SJSA1 (cell line): ENCODE measurements at places on chromosomes 6 and 20.

DNA sequence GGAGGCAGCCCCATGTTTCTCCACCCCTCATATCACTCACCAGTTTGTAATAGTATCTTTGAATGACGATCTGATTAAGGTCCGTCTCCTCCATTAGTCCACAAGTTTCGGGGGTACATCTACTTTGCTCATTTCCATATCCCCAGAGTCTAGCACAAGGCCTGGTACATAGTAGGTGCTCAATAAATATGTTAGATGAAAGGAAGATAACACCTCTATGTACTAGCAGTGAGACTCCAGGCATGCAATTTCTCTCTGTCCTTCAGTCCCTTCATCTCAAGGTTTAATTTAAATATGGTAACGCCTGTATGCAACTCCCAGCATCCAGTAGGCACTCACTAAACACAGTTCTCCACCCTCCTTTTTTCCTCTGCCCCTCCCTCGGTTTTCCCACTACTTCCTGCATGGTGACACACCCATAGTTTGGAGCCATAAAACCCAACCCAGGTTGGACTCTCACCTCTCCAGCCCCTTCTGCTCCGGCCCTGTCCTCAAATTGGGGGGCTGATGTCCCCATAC, 461 bp upstream of the HNF4A start:
- no peak for DNase-seq

- no peak for DNase-seq
Observed at GRCh38 chr6:156464100-156464878, 312.9 kb upstream of the ARID1B start.

DNA sequence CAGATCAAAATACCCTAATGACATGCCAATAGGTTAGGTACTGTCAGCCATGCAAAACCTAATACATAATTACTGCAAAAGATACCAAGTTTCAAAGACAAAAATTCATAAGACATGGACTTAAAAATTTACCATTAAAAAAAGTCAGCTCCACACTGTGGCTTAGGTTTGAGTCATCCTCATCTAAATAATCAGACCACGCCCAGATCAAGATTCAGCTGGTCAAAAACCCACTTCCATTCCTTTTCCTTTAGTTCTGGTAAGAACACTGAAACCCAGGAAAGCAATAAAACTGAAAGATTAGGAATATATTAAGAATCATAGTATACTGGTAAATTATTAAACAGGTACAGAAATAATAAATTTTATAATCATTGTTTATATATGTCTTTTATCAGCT, 81.0 kb upstream of the ASF1A start:
- no peak for DNase-seq

GRCh38 chr6:108667993-108668392, 107.3 kb downstream of the FOXO3 start:
- no peak for DNase-seq

DNA sequence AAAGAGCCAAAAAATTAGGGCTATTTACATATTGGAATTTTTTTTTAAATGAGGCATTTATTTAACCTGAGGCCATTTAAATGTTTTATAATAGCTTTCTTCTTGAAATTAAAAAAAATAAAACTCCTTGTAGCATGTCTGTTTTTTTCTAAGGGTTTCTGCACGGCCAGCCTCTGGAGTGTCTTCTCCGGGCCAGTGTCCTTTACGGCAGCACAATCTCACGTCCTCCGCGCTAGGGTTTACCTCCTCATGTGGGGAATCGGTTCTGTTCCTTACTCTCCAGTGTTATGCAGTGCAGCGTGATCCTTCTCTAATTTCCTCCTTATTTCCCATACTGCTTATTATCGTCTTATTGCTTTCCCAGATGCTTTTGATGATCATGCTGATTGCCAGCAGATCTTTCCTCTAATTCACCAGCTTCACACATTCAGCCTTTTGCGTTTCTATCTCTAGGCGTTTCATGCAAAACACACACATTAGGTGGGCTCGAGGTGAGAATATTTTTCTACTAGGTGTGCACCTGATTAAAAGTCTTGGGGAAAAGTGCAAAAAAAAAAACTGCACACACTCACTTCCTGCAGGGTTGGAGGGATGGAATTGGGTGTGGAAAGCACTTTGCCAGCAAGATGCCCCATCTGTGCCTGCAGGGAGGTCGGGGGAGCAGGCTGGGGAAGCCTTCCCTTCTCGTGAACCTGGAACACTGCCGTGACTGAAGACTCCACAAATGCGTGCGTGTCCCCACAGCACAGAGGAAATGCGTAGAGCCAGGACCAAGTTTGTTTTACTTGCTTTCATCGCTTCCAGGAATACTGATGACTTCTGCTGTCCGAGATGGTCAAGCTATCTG, 56.1 kb downstream of the PSMG4 start:
- no peak for DNase-seq

GRCh38 chr6:44481760-44482159, 94.3 kb downstream of the CDC5L start:
- DNase-seq = no peak

GRCh38 chr20:35305682-35306556, 13.7 kb upstream of the FAM83C start:
- DNase-seq = peak; percentile 97

DNA sequence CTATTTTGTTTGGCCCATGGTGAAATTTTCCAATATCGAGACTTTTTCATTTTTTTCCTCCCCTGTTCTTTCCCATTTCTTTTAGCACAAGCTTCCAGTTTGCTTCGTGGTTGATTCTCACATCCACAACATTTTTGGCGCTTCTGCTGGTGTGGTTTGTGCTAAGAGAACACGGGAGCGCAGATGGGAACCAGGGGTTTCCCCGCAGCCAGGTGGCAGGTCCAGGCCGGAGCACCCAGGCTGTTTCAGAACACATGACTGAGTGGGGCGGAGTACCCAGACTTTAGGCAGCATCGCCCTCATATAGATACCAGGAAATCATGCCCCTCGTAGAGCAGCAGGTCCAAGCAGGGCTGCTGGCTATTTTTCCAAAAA, 58.0 kb downstream of the SYTL3 start:
- no peak for DNase-seq

DNA sequence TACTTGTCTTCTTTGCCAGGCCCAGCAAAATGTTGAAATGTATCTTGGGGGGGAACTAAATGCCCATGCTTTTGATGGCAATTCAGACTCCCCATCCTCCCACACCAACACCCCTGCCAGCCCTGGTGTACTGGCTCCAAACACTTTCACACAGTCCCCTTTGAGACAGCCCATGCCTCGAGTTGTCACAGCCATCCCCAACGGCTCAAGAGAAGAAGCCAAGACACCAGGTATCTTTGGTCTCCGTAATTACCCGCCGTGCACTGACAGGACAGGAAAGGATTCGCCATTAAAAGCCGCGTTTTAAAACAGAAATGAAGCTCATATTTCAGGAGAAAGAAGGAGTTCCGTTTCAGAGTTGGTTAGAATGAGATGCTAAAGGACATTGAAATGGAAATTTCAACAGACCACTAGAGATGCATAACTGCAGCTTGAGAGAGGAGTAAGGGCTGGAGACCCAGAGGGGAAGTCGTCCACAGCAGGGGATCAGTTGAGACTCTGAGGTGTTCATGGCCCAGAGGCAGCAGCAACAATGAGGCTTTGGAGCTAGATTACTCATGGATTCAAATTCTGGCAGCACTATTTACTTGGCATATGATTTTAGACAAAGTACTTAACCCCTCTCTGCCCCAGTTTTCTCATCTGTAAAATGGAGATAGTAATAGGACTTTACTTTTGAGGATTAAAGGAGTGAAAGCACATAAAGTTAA, 63.5 kb upstream of the ADGRF1 start:
- no peak for DNase-seq

DNA sequence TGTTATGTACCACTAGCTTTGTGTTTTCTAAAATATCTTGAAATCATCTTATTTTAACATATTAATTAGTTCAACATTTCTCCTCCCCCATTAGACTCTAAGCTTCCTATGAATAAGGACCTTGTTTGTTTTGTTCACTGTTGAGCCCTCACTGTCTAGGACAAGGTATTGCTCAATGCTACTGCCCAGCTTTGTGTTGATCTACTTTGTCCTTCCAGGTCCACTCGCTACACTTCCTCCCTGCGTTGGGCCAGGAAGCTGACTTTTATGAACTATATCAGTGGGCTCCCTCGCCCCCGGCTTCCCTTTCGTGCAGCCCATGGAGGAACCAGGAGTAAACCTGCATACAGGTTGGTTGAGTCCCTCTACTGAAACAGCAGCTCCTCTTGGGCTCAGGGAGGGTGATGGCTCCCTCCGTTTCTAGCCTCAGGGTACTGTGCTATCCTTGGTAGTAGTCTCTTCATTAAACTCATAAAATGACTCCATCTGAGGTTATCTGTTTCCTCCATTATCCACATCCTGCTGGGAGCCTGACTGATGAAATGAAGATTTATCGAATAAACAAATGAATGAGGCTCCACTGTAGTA, 272.5 kb downstream of the CLIC5 start:
- no peak for DNase-seq

- no peak for DNase-seq
Observed at GRCh38 chr20:6295127-6295866, 172.5 kb upstream of the FERMT1 start.

DNA sequence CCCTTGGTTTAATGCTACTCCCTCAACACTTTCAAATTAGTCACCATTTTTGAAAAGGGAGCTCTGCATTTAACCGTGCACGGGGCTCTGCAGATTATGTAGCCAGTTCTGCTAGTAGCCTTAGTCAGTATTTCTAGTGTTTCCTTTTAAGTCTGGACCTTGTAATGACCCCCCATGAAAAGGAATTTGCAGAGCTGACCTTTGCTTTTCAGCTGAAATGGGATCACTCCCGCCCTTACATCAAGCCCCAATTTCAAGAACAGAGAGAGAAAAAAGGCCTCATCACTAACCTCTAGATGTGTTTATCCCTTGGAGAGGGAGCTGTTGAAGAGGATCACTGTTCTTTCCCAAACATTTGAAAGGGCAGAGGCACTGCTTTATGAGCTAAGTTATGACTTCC, 490.7 kb upstream of the BTBD3 start:
- no peak for DNase-seq

- no peak for DNase-seq
Observed at GRCh38 chr6:22765015-22765414, 195.6 kb downstream of the HDGFL1 start.

DNA sequence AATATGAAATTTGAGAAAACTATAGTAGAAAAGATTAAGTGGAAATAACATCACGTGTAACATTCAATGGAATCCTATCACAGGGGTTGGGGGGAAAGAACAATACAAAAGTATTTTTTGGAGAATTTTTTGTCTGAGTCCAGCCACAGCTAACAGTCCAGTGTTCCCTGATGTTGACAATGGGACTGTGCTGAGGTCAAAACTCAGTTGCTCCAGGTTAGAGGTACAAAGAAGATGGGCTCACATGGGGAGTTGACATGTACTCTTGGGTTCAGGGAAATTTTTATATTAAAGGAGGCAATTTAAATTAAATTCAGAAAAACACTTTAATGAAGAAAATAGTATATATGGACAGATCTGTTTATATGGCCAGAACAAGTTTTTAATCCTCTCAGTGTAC, 995 bp downstream of the MYCT1 start:
- no peak for DNase-seq

DNA sequence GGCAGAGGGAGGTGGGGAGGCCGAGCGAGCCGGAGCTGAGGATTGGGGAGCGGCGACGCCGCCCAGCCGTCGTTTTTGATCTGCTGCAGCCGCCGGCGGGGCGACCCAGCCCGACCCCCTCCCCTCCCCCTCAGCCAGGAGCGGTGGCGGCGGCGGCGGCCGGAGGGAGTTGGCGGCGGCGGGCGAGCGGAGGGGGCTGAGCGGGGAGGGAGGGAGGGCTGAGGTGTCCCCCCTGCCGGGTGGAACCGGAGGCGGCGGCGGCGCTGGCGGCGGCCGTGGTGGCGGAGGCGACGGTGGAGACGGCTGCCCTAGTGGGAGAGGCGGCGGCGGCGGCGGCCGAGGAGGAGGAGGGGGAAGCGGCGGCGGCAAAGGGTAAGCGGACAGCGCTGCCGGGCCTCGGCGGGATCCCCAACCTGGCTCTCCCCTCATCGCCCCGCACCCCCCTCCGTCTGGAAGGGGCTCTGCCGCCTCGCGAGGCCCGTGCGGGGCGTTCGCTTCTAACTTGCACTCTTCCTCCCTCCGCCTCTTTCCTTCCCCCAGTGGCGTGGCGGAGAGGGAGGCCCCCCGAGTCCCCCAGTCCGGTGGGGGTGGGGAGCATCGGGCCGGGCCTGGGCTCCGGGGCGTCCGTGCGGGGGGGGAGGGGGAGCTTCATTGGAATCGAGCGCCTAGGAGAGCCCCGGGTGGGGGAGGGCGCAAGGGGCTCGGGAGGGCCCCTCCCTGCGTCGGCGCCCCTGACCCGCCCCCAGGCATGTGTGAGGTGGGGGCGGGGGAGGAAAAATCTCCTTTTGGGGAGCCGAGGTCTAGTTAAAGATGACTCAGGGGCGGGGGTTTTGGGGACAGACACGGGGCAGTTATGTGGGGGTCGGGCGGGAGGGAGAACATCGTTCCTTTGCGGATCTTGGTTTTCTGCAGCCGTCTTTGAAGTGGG, at the start of gene TAB2:
TSS of gene TAB2 (plus strand) at position 69 of the 928 bp plus-strand sequence. CDS start 52,286 bp downstream, outside the sequence.
- peak; percentile 57 for DNase-seq

GRCh38 chr20:59940956-59941294, 736 bp downstream of the FAM217B start:
- no peak for DNase-seq

DNA sequence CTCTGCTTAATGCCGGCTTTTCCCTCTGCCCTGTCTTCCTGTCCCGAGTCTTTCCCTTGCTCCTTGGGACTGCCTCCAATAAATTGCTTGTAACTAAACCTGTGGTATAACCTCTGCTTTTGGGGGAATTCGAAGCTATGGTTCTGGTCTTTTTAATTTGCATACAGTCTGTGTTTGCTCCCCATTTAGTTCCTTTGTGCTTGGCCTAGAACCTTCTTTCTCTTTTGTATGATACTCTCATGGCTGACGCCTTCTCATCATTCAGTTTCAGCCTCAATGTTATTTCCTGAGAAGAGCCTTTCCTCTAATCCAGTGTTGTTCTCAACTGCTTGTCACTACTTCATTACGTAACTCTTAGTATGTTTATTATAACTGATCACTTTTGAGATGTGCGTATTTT, 248.0 kb downstream of the PHF3 start:
- DNase-seq = no peak

DNA sequence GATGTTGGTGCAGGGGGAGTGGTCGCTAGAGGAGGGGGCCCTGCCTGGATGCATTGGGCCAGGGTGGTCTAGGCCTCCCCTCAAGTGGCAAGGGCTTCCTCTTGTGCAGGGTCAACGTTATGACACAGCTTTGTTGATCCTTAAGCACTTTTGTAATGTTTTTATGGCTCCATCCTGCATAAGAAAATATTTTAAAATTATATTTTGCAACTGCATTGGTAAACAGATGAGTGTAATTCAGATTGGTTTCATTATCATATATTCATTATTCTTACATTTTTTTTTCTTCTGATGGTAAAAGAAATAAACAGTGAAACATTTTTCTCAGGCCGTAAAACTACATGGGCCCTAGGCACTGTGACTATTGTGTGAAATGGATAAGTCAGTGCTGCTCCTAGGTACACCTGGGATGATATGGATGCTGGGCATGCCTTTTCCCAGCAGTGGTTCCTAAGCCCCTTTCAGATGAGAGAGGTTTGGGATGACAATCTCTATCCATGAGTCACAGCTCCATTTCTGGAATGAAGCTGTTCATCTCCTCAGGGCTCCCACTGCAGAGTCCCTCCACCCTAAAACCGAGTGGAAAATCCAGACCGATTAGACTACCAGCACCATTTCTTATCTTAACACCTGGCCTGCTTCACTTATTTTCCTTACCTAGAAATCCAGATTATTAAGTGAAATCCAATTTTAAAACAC, 5.8 kb upstream of the SIM1 start:
- no peak for DNase-seq

GRCh38 chr6:43608310-43608763, 20.7 kb downstream of the GTPBP2 start:
- peak; percentile 73 for DNase-seq

GRCh38 chr20:646107-646867, 6.7 kb downstream of the SRXN1 start:
- no peak for DNase-seq

- DNase-seq = no peak
Observed at GRCh38 chr6:98471444-98471843, 362.9 kb upstream of the POU3F2 start.
